ENCODE measurements at places on chromosomes 3 and 15.

DNA sequence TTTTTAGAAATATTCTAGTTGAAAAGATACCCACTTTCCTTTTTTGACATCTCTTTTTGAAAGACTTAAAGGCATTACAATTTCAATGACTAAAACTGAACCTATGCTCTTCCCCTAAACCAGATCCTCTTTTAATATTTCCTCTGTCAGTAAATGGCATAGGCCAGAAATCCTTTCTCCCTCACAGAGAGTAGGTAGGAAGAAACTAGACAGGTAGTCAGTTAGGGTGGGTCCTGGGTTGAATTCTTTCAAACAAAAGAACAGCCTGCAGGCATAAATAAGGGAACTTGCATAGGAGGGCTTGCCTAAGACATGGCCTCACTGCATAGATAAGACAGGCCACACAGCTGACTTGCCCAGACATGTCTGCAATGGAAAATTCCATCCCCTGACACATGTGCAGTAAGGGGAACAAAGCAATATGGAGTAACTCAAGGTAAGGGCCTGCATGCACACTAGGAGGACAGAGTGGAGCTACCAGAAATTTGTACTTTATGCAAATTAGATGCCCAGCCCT, 23.1 kb downstream of the PLSCR5 start:
- no peak for DNase-seq

DNA sequence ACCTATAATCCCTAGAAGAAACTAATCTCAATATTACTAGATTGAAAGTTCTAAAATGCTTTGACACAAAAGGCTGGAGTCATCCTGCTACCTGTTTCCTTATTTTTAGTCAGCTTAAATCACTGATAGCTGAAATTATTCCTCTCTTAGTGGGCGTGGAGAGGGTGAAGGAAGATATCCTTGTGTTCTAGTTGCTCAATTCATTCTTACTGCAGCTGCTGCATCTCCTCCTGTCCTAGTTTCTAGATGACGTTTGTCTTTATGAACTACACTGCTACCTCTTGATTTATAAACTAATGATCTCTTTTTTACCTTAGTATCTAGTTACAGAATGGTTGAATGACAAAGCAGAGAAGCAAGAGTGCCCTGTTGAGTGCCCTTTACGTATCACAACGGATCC, 50.7 kb downstream of the SETD5 start:
- no peak for DNase-seq

- no peak for DNase-seq
Measured at GRCh38 chr15:83476066-83476465, 28.9 kb downstream of the SH3GL3 start.

DNA sequence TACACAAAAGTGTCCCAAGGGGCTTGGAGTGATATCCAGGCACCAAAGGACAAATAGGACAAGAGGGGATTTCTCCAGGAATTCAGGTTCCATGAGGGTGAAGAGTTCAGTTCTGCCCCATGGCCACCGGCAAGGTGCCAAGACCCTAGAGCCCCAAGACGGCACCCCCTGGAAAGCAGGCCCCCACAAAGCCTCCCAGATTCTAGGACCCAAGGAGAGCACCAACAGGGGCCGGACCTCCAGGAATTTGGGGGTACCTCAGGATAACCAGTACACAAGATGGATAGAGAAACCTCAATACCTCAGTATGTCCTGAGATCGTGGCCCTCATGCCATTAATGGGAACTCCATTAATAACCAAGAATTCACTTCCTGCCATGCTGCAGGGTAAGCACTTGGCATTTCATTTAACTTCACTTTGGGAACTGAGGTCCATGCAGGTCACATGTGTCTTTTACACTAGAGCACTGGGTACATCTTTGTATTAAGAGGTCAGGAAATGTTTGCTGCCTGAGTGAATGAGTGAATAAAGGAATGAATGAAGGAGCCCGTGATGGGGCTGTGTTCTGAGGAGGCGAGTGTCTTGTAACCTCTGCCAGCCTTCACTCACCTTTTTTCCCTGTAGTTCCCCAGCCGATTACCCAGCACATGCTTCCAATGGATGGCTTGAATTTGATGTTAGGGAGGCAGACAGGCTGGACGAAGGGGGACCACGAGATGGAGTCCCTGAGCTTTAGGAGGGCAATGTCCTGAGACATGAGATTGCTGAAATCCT, 15.5 kb upstream of the PRSS50 start:
- peak; percentile 30 for DNase-seq

GRCh38 chr3:143119009-143119914, at the start of gene CHST2:
CHST2 (plus strand) TSS chr3:143119771; CDS start chr3:143120817, 1,046 bp downstream.
- peak; percentile 86 for DNase-seq

Measured in ELR (cell line).